ENCODE measurements at places on chromosomes 2 and 18.

DNA sequence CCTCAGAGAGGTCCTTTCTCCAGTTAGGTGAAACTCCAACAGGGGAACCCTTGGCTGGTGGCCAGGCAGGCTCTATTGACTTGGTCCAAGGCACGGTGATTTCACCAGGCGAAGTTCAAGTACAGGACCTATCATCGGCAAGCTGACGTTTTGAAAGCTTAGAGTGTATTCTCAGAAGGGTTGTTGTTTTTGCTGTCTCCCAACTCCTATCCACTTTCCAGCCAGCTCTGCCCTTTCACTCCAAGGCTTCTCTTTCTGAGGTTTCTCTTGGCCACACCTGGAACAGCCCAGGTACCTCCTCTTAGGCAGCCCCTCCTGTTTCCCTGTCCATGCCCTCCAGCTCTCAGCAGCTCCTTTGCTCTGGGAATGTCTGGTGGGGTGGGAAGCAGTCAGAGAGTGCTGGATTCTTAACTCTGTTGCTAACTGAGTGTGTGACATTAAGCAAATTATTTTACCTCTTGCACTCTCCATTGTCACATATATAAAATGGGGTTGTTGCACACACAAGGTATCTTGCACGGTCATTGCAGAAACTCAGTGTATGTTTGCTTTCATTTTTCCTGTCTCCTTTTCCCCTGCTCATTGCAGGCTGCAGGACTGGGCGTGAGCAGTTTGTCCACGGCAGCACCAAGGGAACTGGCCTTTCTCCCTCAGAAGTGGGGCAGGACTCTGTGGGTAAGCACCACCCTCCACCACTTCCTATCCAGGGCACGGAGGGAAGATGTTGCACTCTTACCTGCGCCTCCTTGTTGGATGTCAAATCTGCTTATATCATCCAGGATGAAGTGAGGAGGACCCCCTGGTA is 30.2 kb downstream of the CAPN13 start:
- no peak for DNase-seq

DNA sequence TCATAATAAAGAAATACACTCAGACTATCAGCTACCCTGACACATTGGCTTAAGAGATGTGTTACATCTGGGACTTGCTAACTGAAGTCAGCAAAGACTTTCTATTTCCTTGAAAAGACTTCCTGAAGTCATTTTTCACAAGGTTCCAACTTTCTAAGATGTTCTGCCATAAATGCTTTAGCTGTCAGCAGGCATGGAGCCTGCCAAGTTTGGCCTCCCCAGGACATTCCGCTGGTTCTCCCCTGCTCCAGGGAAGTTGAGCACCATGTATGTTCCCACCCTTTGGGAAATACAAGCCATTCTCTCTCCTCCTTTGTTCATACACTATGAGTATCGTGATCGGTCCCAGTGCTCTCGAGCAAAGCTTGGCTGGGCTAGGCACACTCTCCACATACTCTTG is 202.7 kb upstream of the CCDC68 start:
- DNase-seq = no peak

DNA sequence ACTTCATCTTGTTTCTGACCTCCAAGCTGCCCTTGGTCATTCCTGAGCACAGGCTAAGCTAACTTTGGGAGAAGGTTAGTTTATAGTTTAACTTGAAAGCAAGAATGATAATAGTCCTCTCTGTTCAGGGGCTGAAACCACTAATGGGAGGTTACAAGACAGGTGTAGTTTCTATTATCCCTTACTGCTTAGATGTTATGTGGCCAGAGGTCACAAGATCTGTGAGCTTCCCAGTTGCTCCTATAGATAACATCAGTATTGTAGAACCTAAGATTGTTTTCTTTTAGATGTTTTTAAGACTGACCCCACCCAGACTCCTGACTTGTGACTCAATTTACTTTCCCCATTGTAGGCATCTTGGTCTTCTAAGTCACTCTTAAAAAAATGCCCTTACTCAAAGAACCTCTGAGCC is 94.8 kb upstream of the LPIN2 start:
- no peak for DNase-seq

DNA sequence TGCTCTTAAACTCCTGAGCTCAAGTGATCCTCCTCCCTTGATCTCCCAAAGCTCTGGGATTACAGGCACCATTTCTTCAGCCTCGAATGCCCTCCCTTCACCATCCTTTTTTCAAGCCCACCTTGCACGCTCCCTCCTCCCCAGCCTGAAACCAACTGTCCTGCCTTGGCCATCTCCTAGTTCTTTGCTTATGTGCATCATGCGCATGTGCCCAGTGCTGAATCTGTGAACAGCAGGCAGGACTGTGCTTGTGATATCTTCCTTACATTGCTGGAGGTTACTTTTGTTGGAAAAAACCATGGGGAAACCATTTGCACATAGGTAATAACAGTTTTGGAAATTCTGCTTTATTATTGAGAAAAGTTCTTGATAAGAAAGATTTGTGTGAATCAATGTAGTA is 30.2 kb upstream of the CETN1 start:
- DNase-seq = no peak

DNA sequence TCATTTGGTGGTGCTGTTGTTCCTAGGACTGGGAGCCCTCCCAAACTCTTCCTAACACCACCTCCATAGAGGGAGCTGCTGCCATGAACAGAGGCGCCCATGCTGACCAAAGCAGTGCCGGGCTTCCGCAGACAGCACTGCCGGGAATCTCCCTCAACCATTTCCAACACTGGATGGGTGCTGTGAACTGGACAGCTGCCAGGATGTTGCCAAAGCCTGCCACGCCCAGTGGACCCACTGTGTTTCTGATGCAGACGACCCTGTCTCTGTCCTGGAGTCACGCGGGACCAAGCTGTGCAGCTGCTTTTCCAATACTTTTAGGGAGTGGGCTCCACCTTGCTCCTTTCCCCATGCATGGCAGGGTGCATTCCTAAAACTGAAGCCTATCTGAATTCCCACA is 16.9 kb upstream of the GNAL start:
- DNase-seq = no peak

DNA sequence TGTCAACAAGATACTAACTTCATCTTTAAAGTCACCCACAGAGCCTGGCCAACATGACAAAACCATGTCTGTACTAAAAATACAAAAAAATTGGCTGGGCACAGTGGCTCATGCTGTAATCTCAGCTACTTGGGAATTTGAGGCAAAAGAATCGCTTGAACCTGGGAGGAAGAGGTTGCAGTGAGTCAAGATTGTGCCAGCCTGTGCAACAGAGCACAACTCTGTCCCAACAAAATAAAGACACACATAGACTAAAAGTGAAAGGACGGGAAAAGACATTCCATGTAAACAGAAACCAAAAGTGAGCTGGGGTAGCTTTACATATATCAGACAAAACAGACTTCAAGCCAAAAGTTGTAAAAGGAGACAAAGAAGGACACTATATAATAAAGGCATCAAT is 34.8 kb downstream of the USP34 start:
- no peak for DNase-seq

DNA sequence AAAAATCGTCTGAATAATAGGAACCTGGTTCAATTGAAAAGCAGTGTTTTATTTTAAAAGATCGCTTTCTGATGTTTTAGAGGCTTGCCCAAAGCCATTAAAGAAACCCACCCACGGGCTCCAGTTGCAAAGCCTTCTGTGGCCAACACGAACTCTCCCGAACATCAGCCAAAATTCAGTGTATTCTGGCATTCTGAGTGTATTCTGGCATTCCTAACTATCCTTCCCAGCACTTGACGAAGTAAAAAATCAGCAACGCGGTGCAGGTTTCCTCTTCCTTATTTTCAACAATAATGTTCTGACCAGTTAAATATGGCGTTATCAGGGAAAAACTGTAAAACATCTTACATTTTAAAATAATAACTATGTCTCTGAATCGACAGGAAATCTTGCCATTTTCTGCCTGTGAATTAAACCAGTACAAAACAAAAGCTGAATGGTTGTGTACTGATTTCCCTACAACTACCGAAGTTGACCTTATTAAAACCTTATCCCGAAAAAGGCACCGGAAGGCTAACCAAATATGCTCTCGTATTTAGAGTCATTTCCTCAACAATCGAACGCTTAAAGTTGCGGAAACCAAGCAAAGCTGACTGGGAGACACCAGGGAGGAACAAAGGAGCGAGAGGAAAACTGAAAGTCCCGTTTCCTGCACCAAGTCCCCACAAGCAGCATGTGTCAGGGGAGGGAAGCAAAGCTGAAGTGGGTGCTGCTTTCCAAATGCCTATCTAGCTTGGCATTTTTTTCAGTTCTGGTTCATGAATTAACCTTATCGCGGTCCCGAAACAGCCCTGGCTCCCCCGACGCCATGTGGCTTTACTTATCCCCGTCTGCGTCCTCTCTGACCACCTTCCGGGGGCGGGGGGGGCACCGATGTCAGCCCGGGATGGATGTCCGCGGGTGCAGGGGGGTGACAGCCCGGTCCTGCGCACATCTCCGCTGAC is 44.3 kb downstream of the ZNF516 start:
- DNase-seq = no peak

GRCh38 chr2:208093128-208093527 is 31.2 kb downstream of the CRYGD start:
- no peak for DNase-seq

- DNase-seq = no peak
These were observed 84.7 kb downstream of the CDC42EP3 start for GRCh38 chr2:37586663-37587317.

DNA sequence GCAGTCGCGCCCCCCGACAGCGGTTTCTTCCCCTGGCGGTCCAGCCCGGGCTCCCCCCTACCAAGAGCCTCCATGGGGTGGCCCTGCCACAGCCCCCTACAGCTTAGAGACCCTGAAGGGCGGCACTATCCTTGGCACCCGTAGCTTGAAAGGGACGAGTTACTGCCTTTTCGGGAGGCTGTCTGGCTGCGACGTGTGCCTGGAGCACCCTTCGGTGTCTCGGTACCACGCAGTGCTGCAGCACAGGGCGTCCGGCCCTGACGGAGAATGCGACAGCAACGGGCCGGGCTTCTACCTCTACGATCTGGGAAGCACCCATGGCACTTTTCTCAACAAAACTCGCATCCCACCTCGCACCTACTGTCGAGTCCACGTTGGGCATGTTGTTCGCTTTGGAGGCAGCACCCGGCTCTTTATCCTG is 475 bp downstream of the SLC4A1AP start:
- DNase-seq = no peak

- no peak for DNase-seq
These were observed 274.6 kb downstream of the EIPR1 start for GRCh38 chr2:3102922-3103569.

GRCh38 chr2:200795028-200795440 is 16.7 kb upstream of the BZW1 start:
- DNase-seq = no peak

DNA sequence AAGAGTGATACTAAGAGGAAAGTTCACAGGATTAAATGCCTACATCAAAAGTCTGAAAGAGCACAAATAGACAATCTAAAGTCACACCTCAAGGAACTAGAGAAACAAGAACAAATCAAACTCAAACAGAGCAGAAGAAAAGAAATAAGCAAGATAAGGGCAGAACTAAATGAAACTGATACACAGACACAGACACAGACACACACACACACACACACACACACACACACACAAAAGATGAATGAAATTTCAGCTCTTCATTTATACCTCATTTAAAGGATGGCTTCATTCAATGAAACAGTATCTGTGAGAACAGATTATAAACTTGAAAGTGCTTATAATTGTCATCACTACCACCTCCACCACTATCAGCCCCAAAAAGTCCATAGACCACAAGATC is 428.9 kb downstream of the MBD2 start:
- DNase-seq = no peak

Data from NCI-H1105 treated with DMSO at 0.1 percent for 48 hours (cell line).